ENCODE measurements at places on chromosomes 6 and 20.

DNA sequence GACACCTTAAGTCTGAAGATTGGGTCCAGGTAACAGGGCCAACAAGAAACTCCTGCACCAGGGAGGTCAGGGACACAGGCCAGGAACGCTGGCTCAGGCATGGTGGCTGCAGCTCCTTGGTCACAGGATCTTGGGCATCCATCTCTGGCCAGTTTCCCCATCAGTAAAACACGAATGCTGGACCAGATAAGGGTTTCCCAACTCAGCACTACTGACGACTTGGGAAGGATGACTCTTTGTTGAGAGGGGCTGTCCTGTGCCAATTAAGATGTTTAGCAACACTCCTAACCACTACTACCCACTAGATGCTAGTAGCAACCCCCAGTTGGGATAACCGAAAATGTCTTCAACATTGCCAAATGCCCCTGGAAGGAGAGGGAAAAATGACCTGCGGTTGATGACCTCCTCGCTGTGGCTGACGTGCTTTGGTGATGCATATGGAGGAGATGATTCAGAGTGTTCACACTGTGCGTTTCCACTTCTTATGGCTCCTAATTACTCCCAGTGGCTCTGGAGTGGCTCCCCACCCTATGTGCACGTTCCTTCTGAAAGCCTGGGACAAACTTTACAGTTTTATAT is 261.9 kb downstream of the CDH26 start:
- no peak for DNase-seq

DNA sequence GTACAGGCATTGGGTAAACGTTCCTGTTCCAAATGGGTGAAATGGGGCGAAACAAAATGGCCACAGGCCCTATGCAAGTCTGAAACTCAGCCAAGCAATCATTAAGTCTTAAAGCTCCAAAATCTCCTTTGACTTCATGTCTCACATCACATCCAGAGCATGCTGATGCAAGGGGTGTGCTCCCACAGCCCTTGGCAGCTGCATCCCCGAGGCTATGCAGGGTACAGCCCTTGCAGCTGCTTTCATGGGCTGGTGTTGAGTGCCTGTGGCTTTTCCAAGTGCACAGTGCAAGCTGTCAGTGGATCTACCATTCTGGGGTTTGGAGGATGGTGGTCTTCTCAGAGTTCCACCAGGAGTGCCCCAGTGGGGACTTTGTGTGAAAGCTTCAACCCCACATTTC is 270.0 kb upstream of the CDYL start:
- DNase-seq = no peak

DNA sequence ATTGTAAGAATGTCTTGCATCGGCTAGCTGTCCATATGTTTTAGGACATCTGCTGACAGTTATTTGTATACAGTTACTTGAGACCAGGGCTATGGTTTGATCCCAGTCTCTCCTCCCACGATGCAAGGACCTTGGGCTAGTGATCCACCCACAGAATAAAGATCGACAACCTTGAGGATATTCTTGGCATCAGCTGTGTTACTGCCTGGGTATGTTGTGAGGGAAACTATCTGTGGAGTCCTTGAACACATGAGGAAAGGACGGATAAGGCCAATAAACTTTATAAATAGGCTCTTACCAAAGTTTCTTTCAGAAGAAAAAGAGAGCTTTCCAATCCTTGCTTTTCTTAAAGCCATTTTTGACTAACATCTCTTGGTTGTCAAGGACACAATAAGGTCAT is 70.8 kb upstream of the HEY2 start:
- DNase-seq = no peak

DNA sequence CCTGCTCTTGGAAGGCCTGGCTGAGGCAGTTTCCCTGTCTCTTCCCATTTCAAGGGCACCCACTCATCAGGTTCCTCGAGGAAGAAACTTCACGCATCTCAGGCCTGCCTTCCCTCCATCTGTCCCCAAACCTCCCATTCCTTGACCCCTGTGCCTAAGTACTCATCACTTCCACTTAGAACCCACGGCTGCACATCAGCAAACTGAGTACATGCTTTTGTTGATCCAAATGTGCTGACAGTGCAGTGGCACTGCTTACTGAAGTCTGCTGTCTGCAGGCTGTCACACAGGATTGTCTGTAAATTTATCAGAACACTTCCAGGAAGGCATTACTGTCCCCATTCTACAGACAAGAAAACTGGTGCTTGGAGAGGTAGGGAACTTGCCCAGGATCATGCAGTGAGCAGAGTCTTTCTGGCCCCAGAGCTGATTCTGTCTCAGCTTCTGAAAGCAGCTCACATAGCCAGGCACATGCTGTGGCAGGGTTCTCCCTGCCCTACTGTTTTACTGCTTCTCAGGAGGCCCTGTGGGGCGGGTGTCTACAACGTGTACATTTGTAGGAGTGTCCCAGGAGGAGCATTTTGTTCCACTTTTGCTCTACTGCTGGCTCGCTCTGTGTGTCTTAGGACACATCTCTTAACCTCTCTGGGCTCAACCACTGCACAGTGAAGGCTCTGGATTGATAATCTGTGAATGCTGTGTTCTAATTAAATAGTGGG is 64.2 kb upstream of the XRN2 start:
- DNase-seq = no peak

- no peak for DNase-seq
These were observed 51.6 kb downstream of the FAM184A start for GRCh38 chr6:119026822-119027221.

- no peak for DNase-seq
These were observed 199.6 kb downstream of the GMPR start for GRCh38 chr6:16437984-16438383.

GRCh38 chr6:1055015-1055921 is 256.6 kb upstream of the FOXQ1 start:
- no peak for DNase-seq

DNA sequence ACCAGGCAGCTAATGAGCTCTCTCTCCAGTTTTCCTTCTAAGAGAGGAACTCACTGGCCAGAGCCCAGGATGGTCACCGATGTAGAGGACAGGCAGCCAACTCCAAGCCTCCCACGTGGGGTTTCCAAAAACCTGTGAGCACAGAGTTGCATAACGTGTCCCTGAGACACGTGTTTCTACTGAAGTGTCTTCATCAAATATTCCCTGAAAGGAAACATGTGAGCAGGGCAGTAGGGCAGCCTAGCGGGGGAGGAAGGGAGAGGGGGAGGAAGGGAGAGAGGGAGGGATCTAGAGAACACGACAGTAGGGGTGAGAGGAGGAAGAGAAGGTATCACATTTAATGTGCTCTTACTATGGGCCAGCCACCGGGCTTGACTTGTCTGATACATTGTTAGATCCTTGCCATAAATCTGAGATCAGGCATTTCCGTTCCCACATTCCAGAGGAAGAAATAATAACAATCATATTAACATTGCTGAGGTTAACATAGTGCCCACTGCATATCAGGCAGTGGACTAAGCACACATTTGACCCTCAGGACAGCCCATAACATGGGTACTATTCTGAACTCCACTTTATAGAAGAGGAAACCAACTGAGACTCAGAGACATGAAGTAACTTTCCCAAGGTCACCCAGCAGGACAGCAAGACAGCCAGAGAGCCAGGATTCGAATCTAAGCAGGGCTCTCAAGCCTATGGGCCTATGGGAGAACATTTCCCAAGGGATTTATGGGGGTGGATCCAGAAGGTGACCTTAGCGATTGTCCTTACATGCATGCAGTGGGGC is 4.5 kb upstream of the SYS1 start:
- DNase-seq = peak; percentile 94

DNA sequence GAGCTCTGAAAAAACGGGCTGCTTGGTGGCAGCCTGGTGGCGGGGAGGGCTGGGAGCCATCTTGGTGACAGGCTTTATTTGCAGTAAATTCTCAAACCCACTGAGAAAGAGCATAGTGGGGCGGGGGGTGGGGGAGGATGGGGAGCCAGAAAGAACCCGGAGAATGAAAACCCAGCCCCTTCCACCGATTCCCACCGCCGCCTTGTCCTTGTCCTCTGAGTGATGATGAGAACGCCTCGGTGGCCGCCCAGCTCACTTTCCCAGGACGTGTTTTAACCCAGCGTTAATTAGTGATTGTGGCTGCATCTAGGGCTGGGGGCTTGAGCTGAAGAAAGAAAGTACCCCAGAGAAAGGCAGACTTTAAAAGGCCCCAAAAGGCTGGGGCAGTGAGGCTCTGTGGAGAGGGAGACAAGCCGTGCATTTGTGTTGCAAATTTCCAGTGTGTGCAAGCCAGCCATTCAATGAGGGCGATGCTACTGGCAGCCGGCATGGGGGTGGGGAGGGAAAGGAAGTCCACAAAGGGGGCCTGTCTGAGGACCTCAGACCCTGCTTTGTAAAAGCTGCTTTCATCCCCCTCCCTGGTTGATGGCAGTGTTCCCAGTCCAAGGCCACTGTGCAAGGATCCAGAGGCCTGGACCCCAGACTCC is 6.2 kb upstream of the GHRH start:
- DNase-seq = no peak

Measured in fibroblast of villous mesenchyme (primary cell).